Hematopoietic multipotent progenitor cell treated with erythropoietin and hydrocortisone succinate and interleukin-3 and kit ligand, for 17 days (in vitro differentiated cells): ENCODE measurements at places on chromosomes 4 and X.

GRCh38 chr4:48604527-48604926 lies 114.5 kb downstream of the ZAR1 start:
- no peak for DNase-seq

DNA sequence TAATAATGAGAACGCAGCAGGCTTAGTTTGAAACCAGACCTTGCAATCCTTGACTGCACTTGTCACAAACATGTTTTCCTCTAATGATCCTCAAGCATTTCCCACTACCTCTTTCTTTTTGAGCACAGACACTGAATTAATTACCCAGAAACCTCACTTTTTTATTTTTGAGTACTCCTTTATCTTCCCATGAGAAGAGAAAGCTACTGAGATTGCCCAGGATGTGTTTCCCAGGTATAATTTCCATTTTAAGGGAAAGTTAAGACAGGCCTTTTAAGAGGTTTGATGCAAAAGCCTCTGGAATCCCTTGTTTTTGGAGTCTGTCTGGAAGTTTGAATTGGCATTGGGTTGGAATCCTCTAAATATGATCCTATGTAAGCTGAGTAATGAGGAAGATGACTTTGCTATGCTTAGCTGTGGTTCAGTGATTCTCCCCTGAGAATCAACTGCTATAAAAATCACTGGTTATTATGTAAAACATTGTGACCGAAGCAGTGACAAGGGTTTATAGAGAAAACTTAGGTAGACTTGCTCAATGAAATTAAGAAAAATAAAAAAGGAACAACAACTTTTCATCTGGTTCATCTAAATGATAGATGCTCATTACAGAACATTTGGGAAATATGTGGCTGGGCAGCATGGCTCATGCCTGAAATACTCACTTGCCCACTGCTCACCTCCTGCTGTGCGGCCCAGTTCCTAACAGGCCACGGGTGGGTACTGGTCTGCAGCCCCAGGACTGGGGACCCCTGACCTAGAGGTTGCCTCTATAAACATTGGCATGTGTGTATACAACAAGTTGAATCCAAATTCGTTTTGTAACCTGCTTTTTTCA lies 10.8 kb upstream of the RHOH start:
- no peak for DNase-seq

GRCh38 chr4:3196670-3197359 lies 52.1 kb upstream of the MSANTD1 start:
- no peak for DNase-seq

GRCh38 chr4:144634978-144635747 lies 10.8 kb upstream of the HHIP start:
- DNase-seq = no peak

- no peak for DNase-seq
Measured at GRCh38 chr4:54767376-54767775, 109.6 kb downstream of the KIT start.

DNA sequence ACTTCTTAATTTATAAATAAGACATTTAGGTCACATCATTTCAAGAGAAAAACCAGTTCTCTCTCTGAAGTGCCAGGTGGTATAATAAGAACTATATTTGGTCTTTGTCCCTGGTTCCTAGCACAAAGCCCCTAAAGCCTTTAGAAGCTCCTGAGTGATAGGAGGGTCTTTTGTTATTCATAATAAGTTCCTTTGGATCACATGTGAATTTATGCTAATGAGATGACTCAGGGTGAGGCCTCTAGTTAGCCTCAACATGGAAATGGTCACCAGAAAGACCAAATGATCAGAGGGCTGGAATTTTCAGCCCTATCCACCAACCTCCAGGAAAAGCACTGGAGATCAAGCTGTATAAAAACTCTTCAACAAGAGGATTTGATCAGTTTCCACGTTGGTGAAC lies 68.1 kb upstream of the BLTP1 start:
- no peak for DNase-seq

GRCh38 chr4:55018978-55019377 lies 106.4 kb downstream of the KDR start:
- no peak for DNase-seq

GRCh38 chr4:92714640-92715039 lies 410.9 kb downstream of the GRID2 start:
- no peak for DNase-seq

DNA sequence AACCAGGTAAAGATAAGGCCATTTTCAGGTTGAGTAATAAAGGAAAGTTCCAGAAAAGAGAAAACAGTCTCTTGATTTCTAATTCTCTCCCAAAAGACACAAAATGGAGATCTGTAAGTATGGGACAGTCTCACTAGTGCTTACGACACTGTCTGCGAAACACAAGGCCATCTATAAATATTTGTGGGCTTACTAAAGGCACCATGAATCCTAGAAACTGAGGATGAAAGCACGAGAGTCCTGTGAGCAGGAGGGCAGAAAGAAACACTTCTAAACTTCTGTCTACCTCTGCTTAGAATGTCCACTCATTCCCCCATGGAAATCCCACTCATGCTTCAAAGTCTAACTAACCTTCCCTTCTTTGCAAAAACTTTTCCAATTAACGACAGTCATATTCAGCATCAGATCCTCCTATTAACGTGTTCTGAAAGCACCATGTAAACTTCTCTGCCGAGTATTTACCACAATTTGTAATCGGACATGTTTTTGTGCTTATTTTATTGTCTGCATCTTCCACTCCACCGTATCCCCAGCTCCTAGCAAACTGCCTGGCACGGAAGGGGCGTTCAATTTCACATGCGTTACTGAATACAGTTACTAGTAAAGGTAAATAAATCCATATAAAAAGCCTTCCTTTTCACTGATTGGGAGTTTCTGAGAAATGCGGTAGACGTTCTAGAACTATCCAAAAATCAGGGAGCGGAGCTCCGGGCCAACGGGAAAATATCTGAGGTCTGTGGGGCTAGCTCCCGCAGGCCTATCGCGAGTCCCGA lies 665 bp downstream of the PSMD10 start:
- DNase-seq = peak; percentile 65

DNA sequence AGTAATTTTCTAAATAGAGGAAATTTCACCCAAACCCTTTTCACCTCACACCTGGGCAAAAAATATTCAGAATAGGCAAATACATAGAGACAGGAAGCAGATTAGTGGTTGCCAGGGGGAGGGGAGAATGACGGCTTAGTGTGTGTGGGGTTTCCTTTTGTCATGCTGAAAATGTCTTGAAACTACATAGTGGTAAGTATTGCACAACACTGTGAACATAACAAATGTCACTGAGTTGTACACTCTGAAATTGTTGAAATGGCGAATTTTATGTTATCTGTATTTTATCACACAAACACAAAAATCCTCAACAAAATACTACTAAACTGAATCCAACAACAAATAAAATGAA lies 60.7 kb upstream of the PLAC1 start:
- DNase-seq = no peak

- DNase-seq = no peak
Measured at GRCh38 chrX:21004835-21005234, 369.4 kb upstream of the CNKSR2 start.

- no peak for DNase-seq
Measured at GRCh38 chr4:101699441-101700124, 90.9 kb upstream of the BANK1 start.

GRCh38 chr4:24743206-24743605 lies 52.2 kb upstream of the SOD3 start:
- no peak for DNase-seq

DNA sequence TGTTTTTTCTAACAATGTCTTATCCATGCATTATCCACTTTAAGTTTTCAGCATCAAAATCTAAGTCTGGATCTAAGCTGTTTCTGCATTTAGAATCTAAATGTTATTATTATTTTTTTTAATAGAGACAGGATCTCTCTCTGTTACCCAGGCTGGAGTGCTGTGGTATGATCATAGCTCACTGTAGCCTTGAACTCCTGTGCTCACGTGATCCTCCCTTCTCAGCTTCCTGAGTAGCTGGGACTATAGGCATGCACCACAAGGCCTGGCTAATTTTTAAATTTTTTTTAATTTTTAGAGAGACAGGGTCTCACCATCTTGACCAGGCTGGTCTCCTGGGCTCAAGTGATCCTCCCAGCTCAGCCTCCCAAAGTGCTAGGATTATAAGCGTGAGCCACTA lies 52.7 kb downstream of the WDR19 start:
- no peak for DNase-seq

DNA sequence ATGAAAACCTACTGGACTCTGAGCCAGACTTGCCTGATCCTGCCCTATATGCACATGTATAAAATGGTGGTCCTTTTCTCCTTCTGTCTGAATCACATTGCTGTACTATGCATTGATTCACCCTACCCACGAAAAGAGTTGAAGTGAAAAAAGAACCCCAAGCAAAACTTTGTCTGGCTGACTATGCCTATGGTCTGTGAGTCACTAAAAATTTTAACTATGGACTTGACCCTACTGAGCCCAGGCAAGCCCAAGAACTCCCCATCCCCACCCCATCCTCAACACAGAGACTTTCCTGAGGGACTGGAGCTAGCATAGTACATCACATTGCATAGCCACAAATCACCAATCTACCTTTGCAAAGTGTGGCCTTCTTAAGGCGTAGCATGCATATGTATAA lies 116.6 kb upstream of the TENM3 start:
- DNase-seq = no peak

DNA sequence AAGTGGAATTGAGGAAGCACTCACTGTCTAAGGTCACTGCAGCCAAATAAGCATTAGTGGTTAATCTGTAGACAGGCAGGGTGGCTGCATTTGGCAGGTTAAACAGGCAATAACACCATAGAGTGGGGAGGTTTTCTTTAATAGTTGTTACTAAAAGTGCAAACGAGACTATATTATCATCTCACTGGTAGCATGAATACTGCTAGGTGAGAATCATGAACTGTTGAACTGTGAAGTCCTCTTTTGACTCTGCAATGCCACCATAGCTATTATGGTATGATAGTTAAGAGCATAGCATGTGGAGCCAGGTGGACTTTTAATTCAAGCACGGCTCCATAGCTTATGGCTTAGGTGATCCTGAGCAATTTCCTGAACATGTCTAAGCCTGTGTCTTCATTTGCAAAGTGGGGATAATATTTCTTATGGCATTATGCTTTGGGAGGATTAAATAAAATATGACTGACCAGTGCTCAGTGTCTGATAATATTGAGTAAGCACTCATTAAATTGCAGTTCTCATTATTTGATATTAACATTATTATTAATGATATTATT lies 235.6 kb upstream of the HHIP start:
- no peak for DNase-seq

DNA sequence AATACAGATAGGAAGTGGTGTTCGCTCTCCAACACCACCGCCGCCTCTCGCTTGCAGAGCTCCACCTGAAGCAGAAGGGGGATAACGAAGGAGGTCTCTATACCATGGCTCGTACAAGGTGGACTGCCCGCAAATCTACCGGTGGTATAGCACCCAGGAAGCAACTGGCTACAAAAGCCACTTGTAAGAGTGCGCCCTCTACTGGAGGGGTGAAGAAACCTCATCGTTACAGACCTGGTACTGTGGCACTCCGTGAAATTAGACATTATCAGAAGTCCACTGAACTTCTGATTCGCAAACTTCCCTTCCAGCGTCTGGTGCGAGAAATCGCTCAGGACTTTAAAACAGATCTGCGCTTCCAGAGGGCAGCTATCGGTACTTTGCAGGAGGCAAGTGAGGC lies 5.2 kb upstream of the BMP15 start:
- peak; percentile 20 for DNase-seq

DNA sequence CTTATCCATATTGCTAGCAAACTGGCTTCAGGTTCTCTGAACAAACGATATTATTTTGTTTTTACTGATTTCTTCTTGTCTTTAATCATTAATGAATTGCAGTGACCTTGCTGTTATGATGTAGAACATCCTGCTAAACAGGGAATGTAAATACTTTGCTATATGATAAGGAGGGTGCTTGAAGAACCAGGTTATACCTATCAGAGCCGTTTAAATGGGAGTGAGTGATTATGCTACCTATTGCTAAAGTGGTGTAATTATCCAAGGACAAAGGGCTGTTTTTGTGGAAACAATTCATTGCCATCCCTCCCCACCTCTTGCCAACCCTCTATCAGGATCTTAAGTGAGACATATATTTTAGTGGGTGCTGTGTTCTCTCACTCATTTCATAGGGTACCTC lies 788.9 kb downstream of the RPA4 start:
- DNase-seq = no peak

DNA sequence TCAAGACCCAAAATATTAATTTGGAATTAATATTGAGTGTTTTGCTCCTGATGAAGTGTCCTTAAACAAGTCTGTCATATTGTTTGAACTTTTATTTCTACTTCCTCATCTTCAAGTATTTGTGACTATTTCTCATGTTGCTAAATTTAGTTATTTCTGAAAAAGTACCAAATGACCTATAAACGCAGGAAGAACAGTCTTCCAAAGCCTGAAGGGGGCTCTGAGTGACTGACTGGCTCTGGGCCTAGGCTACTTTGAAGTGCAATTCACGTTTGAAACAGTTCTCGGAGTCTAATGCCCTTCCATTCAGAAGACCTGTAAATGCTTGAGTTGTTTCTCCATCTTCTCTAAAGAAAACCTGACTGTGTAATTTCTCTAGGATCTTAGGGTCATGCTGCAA lies 26.5 kb downstream of the GALNT7 start:
- DNase-seq = no peak

GRCh38 chr4:92636038-92636806 lies 332.5 kb downstream of the GRID2 start:
- DNase-seq = no peak

DNA sequence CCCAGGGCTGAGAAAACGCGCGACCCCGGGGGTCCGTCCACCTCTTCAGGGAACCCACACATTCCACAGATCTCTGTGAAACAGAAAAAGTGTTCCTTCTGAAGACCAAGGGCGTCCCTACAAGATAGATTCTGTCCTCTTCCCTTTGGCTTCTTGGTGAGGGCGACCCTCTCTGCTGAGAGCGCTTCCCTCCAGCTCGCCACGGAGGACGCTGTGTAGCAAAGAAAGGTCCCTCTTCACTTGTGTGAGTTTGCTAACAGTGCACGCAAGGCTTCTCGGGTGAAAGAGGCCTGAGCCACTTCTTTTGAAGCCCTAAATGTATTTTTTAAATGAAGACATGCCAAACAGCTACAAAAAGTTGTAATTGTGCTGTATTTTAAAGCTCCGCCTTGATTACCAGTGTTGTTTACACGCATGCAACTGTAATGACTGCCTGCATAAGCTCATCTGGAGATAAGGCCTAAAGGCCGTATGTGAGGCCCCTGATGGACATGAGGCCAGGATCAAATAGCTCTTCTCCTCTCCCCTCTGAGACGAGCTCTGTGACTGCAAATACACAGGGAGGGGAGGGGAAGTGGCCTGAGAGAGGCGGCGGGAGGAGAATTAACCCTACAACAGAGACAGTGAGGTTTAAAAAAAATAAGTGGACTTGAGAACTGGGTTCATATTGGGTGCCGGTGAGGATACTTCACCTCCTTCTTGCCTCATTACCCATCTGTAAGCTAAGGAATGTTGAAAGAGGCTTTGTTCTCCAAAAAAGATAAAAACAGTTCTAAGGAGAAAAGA lies 95.5 kb downstream of the SOWAHB start:
- no peak for DNase-seq

DNA sequence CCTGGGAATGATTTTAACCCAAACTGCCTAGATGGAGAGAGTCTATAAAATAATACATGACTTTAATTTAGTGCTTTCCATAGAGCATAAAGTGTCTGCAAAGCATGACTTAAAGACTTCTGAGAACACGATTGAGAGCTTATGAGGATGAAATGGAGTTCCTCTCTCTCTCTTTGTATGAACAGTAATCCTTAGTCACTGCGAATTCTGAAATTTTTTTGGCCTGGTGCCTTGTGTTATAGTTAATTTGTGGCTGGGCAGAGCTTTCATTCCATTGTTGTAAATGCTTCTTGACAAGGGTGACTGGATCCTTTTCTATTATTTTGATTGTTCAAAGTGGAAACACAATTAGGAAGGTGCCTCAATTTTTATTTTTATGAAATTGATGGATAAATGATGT lies 179.5 kb downstream of the CEP135 start:
- no peak for DNase-seq

GRCh38 chr4:3352941-3353594 lies 60.2 kb downstream of the RGS12 start:
- DNase-seq = no peak
